SK-MEL-5 (cell line): ENCODE measurements at places on chromosomes 1 and 21. TPM values are rescaled to one million over a fixed set of nuclear protein-coding genes. Genes with fewer than 3 reads are reported as not detected.

ELAVL4 gene
- 0.05 and 0.16 TPM in 2 replicates for total RNA-seq

TIAM1 gene
- 4.2 and 4.3 TPM in 2 replicates for total RNA-seq

CFAP74 gene
- total RNA-seq: not detected in 2 replicates

CD34 gene
- total RNA-seq: 0.21 TPM in 1 of 2 replicates, not detected in the other

TCP10L gene
- 0.53 TPM in 1 of 2 replicates, not detected in the other for total RNA-seq

CRABP2 gene
- total RNA-seq: 0.29 TPM in 1 of 2 replicates, not detected in the other

SIK1 gene
- total RNA-seq: 2.3 and 3.2 TPM in 2 replicates

ASCL5 gene
- not detected in 2 replicates for total RNA-seq

PLEKHA6 gene
- total RNA-seq: 0.08 TPM in 1 of 2 replicates, not detected in the other

GPR3 gene
- total RNA-seq: 1.7 and 2.1 TPM in 2 replicates

LHX8 gene
- 0.08 TPM in 1 of 2 replicates, not detected in the other for total RNA-seq

TYW3 gene
- 22.6 and 30.5 TPM in 2 replicates for total RNA-seq

FCRL6 gene
- total RNA-seq: not detected in 2 replicates

OR2T11 gene
- total RNA-seq: not detected in 2 replicates

LRRN2 gene
- total RNA-seq: not detected in 2 replicates

STK40 gene
- 14.5 and 14.6 TPM in 2 replicates for total RNA-seq

SPRR4 gene
- total RNA-seq: not detected in 2 replicates

GBP6 gene
- 0.08 and 0.18 TPM in 2 replicates for total RNA-seq

SLFNL1 gene
- total RNA-seq: 0.05 and 0.16 TPM in 2 replicates

HEYL gene
- not detected in 2 replicates for total RNA-seq

BGLAP gene
- total RNA-seq: 0.48 TPM in 1 of 2 replicates, not detected in the other

C1orf87 gene
- total RNA-seq: not detected in 2 replicates

CELA3A gene
- not detected in 2 replicates for total RNA-seq

AIRE gene
- total RNA-seq: not detected in 2 replicates

RPTN gene
- total RNA-seq: not detected in 2 replicates

EDARADD gene
- 2.4 and 2.5 TPM in 2 replicates for total RNA-seq

PRAMEF25 gene
- total RNA-seq: not detected in 2 replicates

SLC6A17 gene
- 5.7 and 6.9 TPM in 2 replicates for total RNA-seq

S100A9 gene
- total RNA-seq: not detected in 2 replicates

RIMS3 gene
- total RNA-seq: 1.8 and 2.6 TPM in 2 replicates

TFF2 gene
- not detected in 2 replicates for total RNA-seq

ALX3 gene
- not detected in 2 replicates for total RNA-seq

PBX1 gene
- total RNA-seq: 1.2 and 1.9 TPM in 2 replicates

NCAM2 gene
- total RNA-seq: 5.2 and 7.3 TPM in 2 replicates

AADACL4 gene
- total RNA-seq: not detected in 2 replicates

DBT gene
- total RNA-seq: 3.6 and 4.9 TPM in 2 replicates

FALEC gene
- total RNA-seq: not detected in 2 replicates

NTNG1 gene
- not detected in 2 replicates for total RNA-seq

TMEM79 gene
- total RNA-seq: 0.96 and 1.0 TPM in 2 replicates

CD5L gene
- total RNA-seq: 0.61 and 1.3 TPM in 2 replicates

FNDC10 gene
- total RNA-seq: 6.6 and 7.1 TPM in 2 replicates

ADGRB2 gene
- total RNA-seq: 4.2 and 4.4 TPM in 2 replicates

LIN28A gene
- not detected in 2 replicates for total RNA-seq

PLA2G2D gene
- not detected in 2 replicates for total RNA-seq

TMEM201 gene
- total RNA-seq: 4.8 and 7.8 TPM in 2 replicates

BNIPL gene
- total RNA-seq: 0.11 and 0.16 TPM in 2 replicates

ZYG11A gene
- not detected in 2 replicates for total RNA-seq

CFAP45 gene
- 0.13 and 0.56 TPM in 2 replicates for total RNA-seq

TNFRSF8 gene
- total RNA-seq: not detected in 2 replicates
